ENCODE measurements at places on chromosomes 7 and 10. TPM values are rescaled to one million over a fixed set of nuclear protein-coding genes. Genes with fewer than 3 reads are reported as not detected.

GRCh38 chr10:484441-484924 is 205.0 kb downstream of the DIP2C start:
- peaks cover 15% of the 10 kb centered on the region for H3K4me1 ChIP-seq
- H3K27ac ChIP-seq, result peak overlapping the region; percentile 90
- peak; percentile 67 for DNase-seq
- no peaks in the 10 kb centered on the region for H3K36me3 ChIP-seq

- peaks cover 21% of the 10 kb centered on the region for H3K4me1 ChIP-seq
- peak overlapping the region; percentile 99 for H3K27ac ChIP-seq
- no peaks in the 10 kb centered on the region for H3K27me3 ChIP-seq
- H3K4me3 ChIP-seq, result no peak overlapping the region
- H3K36me3 ChIP-seq, result no peaks in the 10 kb centered on the region
Observed at GRCh38 chr10:88949051-88949450, 3.5 kb downstream of the ACTA2 start.

- H3K4me3 ChIP-seq, result no peak overlapping the region
- no peak overlapping the region for H3K27ac ChIP-seq
- H3K27me3 ChIP-seq, result no peaks in the 10 kb centered on the region
- H3K4me1 ChIP-seq, result no peaks in the 10 kb centered on the region
Observed at GRCh38 chr10:98673171-98673782, 226.5 kb upstream of the HPS1 start.

- no peaks in the 10 kb centered on the region for H3K4me1 ChIP-seq
- no peaks in the 10 kb centered on the region for H3K36me3 ChIP-seq
- H3K4me3 ChIP-seq, result no peak overlapping the region
- no peak for DNase-seq
- H3K27me3 ChIP-seq, result no peaks in the 10 kb centered on the region
Observed at GRCh38 chr10:78828647-78829539, 239.9 kb upstream of the ZMIZ1 start.

GRCh38 chr7:43092819-43093218 is 19.6 kb upstream of the HECW1 start:
- no peak overlapping the region for H3K27ac ChIP-seq
- DNase-seq, result no peak
- no peaks in the 10 kb centered on the region for H3K27me3 ChIP-seq

GRCh38 chr10:77801474-77802161 is 124.9 kb downstream of the DLG5 start:
- H3K36me3 ChIP-seq, result peaks cover 80% of the 10 kb centered on the region
- no peak overlapping the region for H3K4me3 ChIP-seq
- no peaks in the 10 kb centered on the region for H3K4me1 ChIP-seq
- H3K27ac ChIP-seq, result no peak overlapping the region

GALNT17 gene
- 5.8 TPM for total RNA-seq

OR13A1 gene
- total RNA-seq, result not detected

MBL2 gene
- not detected for total RNA-seq

NUDT5 gene
- 45.7 TPM for total RNA-seq

SLC26A4 gene
- 285 TPM for total RNA-seq
